Panc1 (cell line): ENCODE measurements at places on chromosomes 2 and 18. TPM values are rescaled to one million over a fixed set of nuclear protein-coding genes. Genes with fewer than 3 reads are reported as not detected.
A peak's percentile ranks its signal among the peaks of the same experiment; 100 is the strongest.

GPAT2 gene
- total RNA-seq = not detected

NOL4 gene
- total RNA-seq = 1.1 TPM

POTEC gene
- not detected for total RNA-seq

GKN2 gene
- not detected for total RNA-seq

EFEMP1 gene
- total RNA-seq = 15.5 TPM

CPLX4 gene
- not detected for total RNA-seq

COPS7B gene
- 41.3 TPM for total RNA-seq

ACSL3 gene
- total RNA-seq = 85.2 TPM

TEX44 gene
- total RNA-seq = not detected

POTEJ gene
- not detected for total RNA-seq

TLX2 gene
- not detected for total RNA-seq

MOGAT1 gene
- not detected for total RNA-seq

ALPP gene
- total RNA-seq = 7.3 TPM

DNA sequence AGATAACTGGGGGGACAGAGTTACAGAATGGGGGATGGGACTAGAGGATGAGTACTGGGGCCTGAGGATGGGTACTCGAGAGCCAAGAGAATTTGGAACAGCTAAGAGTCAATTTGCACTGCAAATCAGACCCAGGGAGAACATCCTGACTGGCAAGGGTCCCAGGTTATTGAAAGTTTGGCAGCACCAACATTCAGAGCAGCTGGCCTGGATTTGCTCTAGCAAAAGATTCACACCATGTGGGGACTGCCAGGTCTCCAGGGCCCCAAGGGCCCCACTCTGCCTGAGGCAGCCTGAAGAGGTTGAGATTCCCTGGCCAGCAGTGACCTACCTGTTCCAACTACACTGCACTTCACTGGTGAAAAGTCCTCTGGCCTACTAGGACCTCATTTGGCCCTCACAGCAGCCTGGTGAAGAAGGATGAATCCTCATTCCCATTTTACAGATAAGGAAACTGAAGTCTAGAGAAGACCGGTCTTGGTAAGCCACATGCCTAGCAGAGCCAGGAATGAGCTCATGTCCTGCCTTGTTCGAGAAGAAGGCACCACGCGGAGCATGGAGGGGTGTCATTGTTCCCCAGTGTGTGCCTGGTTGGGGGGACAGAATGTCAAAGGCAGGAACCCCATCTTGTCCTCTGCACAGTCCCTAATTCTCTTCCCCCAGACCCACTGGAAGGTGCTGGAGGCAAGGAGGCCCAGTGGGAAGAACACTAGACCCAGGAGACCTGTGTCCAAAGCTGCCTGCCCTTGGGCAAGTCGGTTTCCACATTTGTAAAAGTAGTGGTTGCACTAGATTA is 258.6 kb downstream of the TNS1 start:
- H3K27ac ChIP-seq = no peak overlapping the region
- no peaks in the 10 kb centered on the region for H3K27me3 ChIP-seq
- H3K36me3 ChIP-seq = no peaks in the 10 kb centered on the region

- H3K4me1 ChIP-seq = no peaks in the 10 kb centered on the region
- no peaks in the 10 kb centered on the region; the same call in 1 of the 2 replicates for H3K36me3 ChIP-seq
- H3K27me3 ChIP-seq = no peaks in the 10 kb centered on the region
- no peak overlapping the region for H3K27ac ChIP-seq
These were observed 65.1 kb downstream of the USP40 start for GRCh38 chr2:233501198-233502076.

DNA sequence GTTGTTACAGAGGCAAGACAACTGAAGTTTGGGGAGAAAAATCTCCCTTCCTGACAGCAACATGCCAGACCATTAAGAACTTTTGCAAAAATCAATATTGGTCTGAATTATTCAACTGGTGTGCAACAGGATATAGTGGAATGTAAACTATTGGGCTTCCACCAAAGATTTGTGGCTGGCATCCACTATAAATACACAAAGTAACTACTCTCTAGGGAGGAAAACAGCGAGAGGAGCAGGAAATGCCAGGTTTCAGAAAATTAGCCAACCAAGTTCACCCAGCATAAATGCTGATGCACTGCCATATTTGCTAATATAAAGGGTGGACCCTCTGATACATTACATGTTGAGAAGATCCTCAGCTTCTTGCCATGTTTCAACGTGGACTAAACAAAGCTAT is 267.6 kb upstream of the LYPD1 start:
- DNase-seq = no peak
- H3K4me3 ChIP-seq = no peak overlapping the region
- no peaks in the 10 kb centered on the region for H3K27me3 ChIP-seq
- no peaks in the 10 kb centered on the region for H3K4me1 ChIP-seq

GRCh38 chr2:167681234-167682015 is 566.0 kb downstream of the STK39 start:
- no peak overlapping the region for H3K4me3 ChIP-seq
- H3K27me3 ChIP-seq = no peaks in the 10 kb centered on the region
- H3K4me1 ChIP-seq = no peaks in the 10 kb centered on the region
- no peak overlapping the region for H3K27ac ChIP-seq
- no peaks in the 10 kb centered on the region for H3K36me3 ChIP-seq

GRCh38 chr2:141105763-141106162 is 1025.1 kb downstream of the LRP1B start:
- no peak overlapping the region for H3K4me3 ChIP-seq
- H3K27ac ChIP-seq = no peak overlapping the region
- no peak for DNase-seq
- H3K27me3 ChIP-seq = no peaks in the 10 kb centered on the region

DNA sequence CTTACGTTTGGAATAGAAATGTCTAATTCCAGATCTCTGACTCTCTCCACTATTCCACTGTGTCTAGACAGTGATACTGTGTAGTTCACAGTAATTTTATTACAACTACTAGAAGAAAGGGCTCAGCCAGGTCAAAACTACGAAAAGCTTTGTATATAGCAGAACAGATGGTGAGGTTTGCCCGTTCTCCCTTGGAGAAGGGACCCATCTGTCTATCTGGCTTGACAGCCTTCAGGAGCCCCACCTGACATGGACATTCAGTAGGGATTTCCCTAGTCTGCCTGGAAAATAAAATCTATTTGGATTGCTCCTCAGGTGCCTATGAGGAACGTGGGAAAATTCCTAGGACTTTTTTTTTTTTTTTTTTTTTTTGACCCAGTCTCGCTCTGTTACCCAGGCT is 435.4 kb downstream of the NRXN1 start:
- no peaks in the 10 kb centered on the region for H3K36me3 ChIP-seq
- no peaks in the 10 kb centered on the region for H3K27me3 ChIP-seq
- DNase-seq = no peak
- H3K4me1 ChIP-seq = no peaks in the 10 kb centered on the region
- no peak overlapping the region for H3K4me3 ChIP-seq

- H3K27me3 ChIP-seq = no peaks in the 10 kb centered on the region
- DNase-seq = no peak
- H3K4me1 ChIP-seq = peaks cover 6% of the 10 kb centered on the region
- no peak overlapping the region for H3K4me3 ChIP-seq
These were observed 80.0 kb downstream of the SOWAHC start for GRCh38 chr2:109694190-109694589.

- no peak overlapping the region for H3K27ac ChIP-seq
- peak; percentile 8 for DNase-seq
- no peaks in the 10 kb centered on the region for H3K27me3 ChIP-seq
- H3K36me3 ChIP-seq = no peaks in the 10 kb centered on the region
- H3K4me1 ChIP-seq = no peaks in the 10 kb centered on the region
These were observed 123.9 kb upstream of the CD302 start for GRCh38 chr2:159921752-159922404.

DNA sequence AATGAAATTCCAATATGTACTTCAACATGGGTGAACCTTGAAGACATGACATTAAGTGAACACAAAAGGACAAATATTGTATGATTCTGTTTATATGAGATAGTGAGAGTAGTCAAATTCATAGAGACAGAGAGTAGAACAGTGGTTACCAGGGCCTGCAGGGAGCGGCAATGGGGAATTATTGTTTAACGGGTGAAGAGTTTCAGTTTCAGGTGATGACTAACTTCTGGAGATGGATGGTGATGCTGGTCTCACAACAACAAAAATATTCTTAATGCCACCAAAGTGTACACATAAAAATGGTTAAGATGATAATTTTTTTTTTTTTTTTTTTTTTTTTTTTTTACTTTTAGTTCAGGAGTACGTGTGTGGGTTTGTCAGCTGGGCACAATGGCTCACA is 109.4 kb upstream of the TMEM200C start:
- no peak overlapping the region for H3K4me3 ChIP-seq
- DNase-seq = no peak
- H3K27ac ChIP-seq = no peak overlapping the region

GRCh38 chr2:138421971-138422335 is 79.6 kb upstream of the SPOPL start:
- H3K27me3 ChIP-seq = no peaks in the 10 kb centered on the region
- H3K4me3 ChIP-seq = no peak overlapping the region
- H3K4me1 ChIP-seq = peaks cover 2% of the 10 kb centered on the region; the same call in 1 of the 2 replicates
- peak; percentile 87 for DNase-seq

DNA sequence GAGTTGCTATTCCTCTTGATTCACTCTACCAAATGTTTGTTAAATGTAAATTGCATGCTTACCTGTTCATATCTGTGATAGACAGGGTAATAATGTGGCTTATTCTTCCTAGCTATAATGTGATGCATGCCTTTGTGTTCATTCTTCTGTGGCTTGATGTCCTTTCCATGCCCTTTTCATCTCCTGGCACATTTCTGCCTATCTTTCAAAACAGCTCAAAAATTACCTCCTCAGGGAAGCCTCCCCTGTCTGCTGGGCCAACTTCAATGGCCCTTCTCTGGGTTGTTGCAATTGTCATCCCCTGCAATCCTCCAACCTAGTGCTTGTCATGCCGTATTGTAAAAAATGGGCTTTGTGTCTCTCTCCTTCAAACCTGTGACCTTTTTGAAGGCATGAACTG is 52.8 kb upstream of the LHCGR start:
- no peaks in the 10 kb centered on the region for H3K27me3 ChIP-seq
- no peak overlapping the region for H3K4me3 ChIP-seq
- DNase-seq = no peak
- no peak overlapping the region for H3K27ac ChIP-seq

- no peaks in the 10 kb centered on the region for H3K27me3 ChIP-seq
- H3K4me3 ChIP-seq = no peak overlapping the region
- H3K4me1 ChIP-seq = no peaks in the 10 kb centered on the region
These were observed 23.3 kb upstream of the MCM6 start for GRCh38 chr2:135899567-135899966.

GRCh38 chr2:241130316-241130715 is 19.0 kb downstream of the PASK start:
- H3K4me1 ChIP-seq = no peaks in the 10 kb centered on the region
- no peak for DNase-seq
- no peaks in the 10 kb centered on the region; the same call in 1 of the 2 replicates for H3K36me3 ChIP-seq
- H3K27ac ChIP-seq = no peak overlapping the region
- no peaks in the 10 kb centered on the region for H3K27me3 ChIP-seq
- H3K4me3 ChIP-seq = no peak overlapping the region

DNA sequence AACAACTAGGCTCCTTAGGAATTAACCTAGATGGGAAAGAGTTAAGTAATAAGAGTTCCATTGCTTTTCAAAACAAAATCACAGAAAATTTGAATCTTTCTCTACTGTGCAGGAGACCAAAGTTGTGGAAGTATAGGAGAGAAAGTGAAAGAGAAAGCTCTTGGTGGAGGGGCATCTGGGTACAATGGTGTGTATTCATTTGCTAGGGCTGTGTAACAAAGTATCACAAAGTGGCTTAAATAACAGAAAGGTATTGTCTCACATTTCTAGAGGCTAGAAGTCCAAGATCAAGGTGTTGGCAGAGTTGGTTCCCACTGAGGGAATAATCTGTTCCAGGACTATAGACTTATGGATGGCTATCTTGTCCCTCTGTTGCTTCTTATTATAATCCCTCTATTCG is 50.5 kb upstream of the GORASP2 start:
- no peak overlapping the region for H3K4me3 ChIP-seq
- no peak overlapping the region for H3K27ac ChIP-seq
- H3K4me1 ChIP-seq = no peaks in the 10 kb centered on the region
- peaks cover 5% of the 10 kb centered on the region; the same call in 1 of the 2 replicates for H3K27me3 ChIP-seq
- H3K36me3 ChIP-seq = no peaks in the 10 kb centered on the region

DNA sequence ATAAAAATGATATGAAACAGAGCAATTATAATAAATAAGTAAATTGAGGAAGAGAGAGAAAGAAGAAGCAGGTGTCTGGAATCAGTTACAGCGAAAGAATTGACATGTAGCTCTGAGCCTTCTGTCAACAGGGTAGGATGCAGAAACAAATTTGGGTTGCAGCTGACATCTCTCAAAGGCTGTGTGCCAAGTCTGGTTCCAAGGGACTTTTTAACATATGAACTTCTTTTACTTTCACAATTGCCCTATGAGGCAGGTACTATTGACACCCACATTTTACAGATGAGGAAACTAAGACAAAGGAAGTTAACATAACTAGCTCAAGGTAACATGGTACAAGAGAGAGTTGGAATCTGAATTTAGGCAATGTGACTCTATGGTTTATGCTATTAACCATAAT is 260.0 kb downstream of the ASXL3 start:
- no peak overlapping the region for H3K27ac ChIP-seq
- H3K4me3 ChIP-seq = no peak overlapping the region
- H3K36me3 ChIP-seq = no peaks in the 10 kb centered on the region

- H3K4me1 ChIP-seq = no peaks in the 10 kb centered on the region
- H3K4me3 ChIP-seq = no peak overlapping the region
- DNase-seq = no peak
- H3K27me3 ChIP-seq = no peaks in the 10 kb centered on the region
These were observed 84.0 kb upstream of the TMEM200C start for GRCh38 chr18:5979176-5979888.

- DNase-seq = no peak
- H3K4me1 ChIP-seq = peaks cover 7% of the 10 kb centered on the region
These were observed 124.9 kb downstream of the PLB1 start for GRCh38 chr2:28620801-28621171.

- H3K27ac ChIP-seq = peak overlapping the region; percentile 67
- no peaks in the 10 kb centered on the region for H3K27me3 ChIP-seq
- no peak for DNase-seq
These were observed 58.8 kb downstream of the MAP4K4 start for GRCh38 chr2:101756266-101756665.

- H3K4me3 ChIP-seq = no peak overlapping the region
- 0 out of 2 replicates have a peak, but pooled peaks cover 3% of the 10 kb centered on the region for H3K36me3 ChIP-seq
- H3K4me1 ChIP-seq = no peaks in the 10 kb centered on the region
- DNase-seq = no peak
These were observed 26.2 kb downstream of the TMEM87B start for GRCh38 chr2:112081262-112081661.

GRCh38 chr2:178927173-178927572 is 120.0 kb upstream of the TTN start:
- H3K4me3 ChIP-seq = no peak overlapping the region
- H3K27ac ChIP-seq = no peak overlapping the region
- no peaks in the 10 kb centered on the region for H3K4me1 ChIP-seq
- no peaks in the 10 kb centered on the region for H3K27me3 ChIP-seq

GRCh38 chr2:1538663-1539062 is 125.4 kb downstream of the TPO start:
- no peaks in the 10 kb centered on the region for H3K36me3 ChIP-seq
- no peaks in the 10 kb centered on the region for H3K27me3 ChIP-seq
- no peak for DNase-seq
- H3K4me1 ChIP-seq = no peaks in the 10 kb centered on the region
- no peak overlapping the region for H3K27ac ChIP-seq

- peaks cover 29% of the 10 kb centered on the region for H3K4me1 ChIP-seq
- peak; percentile 32 for DNase-seq
- no peak overlapping the region for H3K4me3 ChIP-seq
- no peaks in the 10 kb centered on the region for H3K27me3 ChIP-seq
- peak overlapping the region; percentile 74 for H3K27ac ChIP-seq
- no peaks in the 10 kb centered on the region for H3K36me3 ChIP-seq
These were observed 392.7 kb upstream of the FANCL start for GRCh38 chr2:58633613-58634365.
